Hindlimb muscle (tissue), 1 donor: ENCODE measurements at places on chromosomes 13 and 19. TPM values are rescaled to one million over a fixed set of nuclear protein-coding genes. Genes with fewer than 3 reads are reported as not detected.

KLK5 gene
- polyA plus RNA-seq, result not detected

IL4I1 gene
- 1.8 TPM for polyA plus RNA-seq

LYPD3 gene
- polyA plus RNA-seq, result 2.4 TPM

C13orf46 gene
- polyA plus RNA-seq, result 0.39 TPM

ZNF66 gene
- 3.3 TPM for polyA plus RNA-seq

F2RL3 gene
- polyA plus RNA-seq, result 0.18 TPM

TMEM86B gene
- polyA plus RNA-seq, result 2.6 TPM

GRK1 gene
- 0.34 TPM for polyA plus RNA-seq

CCL25 gene
- polyA plus RNA-seq, result not detected

ZNF543 gene
- polyA plus RNA-seq, result 7.4 TPM

RFXAP gene
- 8.1 TPM for polyA plus RNA-seq

SOHLH2 gene
- 4.0 TPM for polyA plus RNA-seq

SAE1 gene
- polyA plus RNA-seq, result 77.9 TPM

ARL11 gene
- polyA plus RNA-seq, result 0.37 TPM
